ENCODE measurements at places on chromosomes 3 and 15.

DNA sequence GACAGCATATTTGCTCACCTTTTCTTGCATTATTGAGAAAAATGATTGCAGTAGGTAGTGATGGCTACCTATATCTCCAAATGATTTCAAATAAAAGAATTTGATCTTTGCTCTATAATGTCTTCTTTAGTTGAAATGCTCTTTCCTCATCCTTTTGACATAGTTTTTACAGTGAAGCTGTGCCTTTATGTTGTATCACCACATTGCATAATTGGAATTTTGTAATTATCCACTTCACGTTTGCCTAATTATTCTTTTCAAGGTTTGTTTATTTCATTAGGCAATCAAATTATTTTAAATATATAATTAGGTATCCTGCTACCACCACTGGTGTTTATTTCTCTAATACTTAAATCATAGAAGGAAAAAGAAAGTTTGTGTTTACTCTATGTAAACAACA, 21.3 kb upstream of the P2RY13 start:
- DNase-seq: no peak

GRCh38 chr15:95326431-95327182, 1003.9 kb upstream of the NR2F2 start:
- no peak for DNase-seq

DNA sequence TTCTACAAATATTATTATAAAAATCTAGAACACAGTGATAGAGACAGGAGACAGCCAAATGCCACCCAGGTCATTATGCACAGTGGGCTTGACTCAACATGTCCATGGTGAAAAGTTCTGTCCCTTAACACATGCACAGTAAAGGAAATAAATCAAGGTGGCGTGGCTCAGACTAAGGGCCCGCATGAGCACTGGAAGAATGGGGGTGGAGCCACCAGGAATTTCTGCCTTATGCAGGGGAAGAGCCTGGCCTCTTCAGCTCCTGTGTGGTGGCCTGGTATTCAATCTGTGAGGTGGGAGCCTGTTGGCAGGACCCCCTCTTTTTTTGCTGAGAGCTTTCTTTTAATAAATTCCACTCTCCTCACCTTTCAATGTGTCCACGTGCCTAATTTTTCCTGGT, 17.2 kb upstream of the SPG21 start:
- DNase-seq: no peak

GRCh38 chr3:71694358-71694999, 30.7 kb downstream of the EIF4E3 start:
- DNase-seq: no peak

- no peak for DNase-seq
Observed at GRCh38 chr15:77852241-77853007, 219.7 kb upstream of the LINGO1 start.

DNA sequence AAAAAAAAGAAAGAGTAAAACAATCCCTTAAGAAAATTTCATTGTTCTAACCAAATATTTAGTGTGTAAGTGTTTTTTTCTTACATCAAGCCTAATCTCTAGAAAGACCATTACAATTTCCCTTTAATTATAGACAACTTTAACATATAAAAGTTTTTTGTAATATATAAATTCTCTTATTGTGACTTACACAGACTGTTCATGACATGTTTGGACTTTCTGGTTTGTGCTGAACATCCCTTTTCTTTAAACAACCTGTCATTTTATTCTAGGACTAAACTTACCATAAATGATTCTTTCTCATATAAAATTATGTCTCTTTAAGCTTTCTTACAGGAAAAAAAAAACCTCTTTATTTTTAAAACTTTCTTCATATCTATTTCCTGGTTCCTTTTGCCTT, 13.0 kb upstream of the BTLA start:
- no peak for DNase-seq

DNA sequence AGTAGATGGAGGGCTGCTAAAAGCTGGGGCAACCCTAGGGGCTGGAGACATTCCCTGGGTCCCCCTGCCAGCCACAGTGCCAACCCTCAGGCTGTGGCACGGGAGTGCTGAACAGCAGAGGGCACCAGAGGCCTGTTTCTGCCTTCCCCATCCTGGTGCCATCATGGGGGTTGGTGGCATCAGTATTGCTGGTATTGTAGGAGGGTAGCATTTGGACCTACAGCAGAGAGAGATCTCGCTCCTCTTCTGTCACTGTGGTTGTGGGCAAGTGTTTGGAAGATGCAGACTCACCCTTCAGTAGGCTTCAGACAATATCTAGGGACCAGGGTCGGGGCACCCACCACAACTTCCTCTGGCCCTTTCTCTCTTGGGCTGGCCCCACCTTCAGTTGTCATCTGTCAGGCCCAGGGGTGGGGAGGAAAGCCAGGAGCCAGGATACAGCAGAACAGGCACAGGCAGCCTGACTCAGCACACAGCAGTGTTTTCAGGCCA, 123.5 kb downstream of the RPLP1 start:
- DNase-seq: peak; percentile 51

DNA sequence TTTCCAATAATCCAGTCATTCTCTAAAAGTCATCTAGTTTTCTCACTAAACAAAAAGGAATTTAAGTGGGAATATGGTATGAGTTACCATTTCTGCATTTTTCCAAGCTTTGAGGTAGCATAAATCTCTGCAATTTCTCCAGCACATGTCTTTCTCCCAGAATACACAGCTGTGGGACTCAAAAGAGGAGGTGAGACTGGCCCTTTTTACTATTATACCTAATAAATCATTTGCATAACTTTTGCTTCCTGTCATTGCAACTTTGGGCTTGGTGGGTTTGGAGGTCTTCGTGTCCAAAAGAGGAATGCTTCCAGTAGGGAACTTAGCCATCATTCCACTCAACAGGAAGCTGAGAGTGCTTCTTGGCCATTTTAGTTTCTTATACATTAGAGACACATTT, 94.8 kb downstream of the FMN1 start:
- no peak for DNase-seq

- DNase-seq: no peak
Observed at GRCh38 chr3:128098234-128098633, 25.4 kb downstream of the RUVBL1 start.

- no peak for DNase-seq
Observed at GRCh38 chr15:87703327-87704111, 553.0 kb downstream of the NTRK3 start.

- no peak for DNase-seq
Observed at GRCh38 chr3:31937225-31937624, 43.8 kb downstream of the OSBPL10 start.

GRCh38 chr3:42276141-42277132, 10.5 kb upstream of the CCK start:
- no peak for DNase-seq

- no peak for DNase-seq
Observed at GRCh38 chr3:128416578-128417211, 50.0 kb downstream of the DNAJB8 start.

DNA sequence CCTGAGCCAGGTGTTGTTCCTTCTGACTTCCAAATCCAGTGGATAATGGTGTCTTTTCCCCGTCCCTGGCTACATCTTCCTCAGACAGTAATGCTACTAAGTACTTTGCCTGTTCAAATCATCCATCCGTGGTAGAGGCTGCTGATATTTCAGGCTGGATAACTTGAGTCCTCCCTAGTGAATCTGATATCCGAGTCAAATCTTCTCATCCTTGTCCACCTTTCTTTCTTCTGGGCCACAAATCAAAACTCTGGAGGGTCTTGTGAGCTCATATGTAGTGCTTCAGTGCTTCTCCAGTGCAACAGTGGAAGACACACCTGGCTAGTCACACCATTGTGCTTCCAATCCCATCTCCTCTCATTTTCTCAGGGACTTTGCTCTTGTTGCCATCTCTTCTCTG, 11.2 kb downstream of the SH3GL3 start:
- no peak for DNase-seq

GRCh38 chr3:192364316-192364715, 363.0 kb downstream of the FGF12 start:
- no peak for DNase-seq

DNA sequence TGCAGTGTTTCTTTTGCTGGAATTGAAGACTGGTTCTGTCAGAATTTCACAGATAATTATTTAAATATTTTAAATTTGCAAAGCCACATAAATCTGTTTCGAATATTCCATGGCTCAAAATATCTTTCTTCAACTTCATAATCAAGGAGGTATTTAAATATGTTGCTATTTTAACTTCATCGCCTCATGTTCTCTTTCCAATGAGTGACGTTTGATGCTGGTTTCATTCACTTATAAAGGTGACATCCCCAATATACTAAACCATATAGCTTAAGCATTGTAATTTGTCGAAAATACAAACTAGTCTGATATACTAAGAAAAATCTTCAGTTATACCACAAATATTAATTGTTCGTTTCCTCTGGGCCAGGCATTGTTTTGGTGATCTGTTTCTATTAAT, 22.5 kb downstream of the MBNL1 start:
- no peak for DNase-seq

DNA sequence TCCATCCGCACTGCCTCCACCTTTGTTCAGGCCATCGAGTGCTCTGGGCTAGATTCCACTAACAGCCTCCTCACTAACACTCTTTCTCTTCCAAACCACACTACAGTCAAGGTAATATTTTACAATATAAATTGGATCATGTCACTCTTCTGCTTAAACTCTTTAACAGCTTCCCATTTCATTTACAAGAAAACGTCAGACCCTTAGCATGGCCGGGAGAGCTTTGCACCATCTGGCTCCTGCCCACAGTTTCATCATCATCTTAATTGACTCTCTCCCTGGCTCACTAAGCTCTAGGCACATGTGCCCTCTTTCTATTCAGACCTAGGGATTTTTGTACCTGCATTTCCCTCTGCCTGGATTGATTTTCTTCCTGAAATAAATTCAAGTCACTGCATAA, 354.7 kb downstream of the FGF12 start:
- DNase-seq: no peak

GRCh38 chr3:46972396-46972795, 4.1 kb downstream of the CCDC12 start:
- DNase-seq: no peak

DNA sequence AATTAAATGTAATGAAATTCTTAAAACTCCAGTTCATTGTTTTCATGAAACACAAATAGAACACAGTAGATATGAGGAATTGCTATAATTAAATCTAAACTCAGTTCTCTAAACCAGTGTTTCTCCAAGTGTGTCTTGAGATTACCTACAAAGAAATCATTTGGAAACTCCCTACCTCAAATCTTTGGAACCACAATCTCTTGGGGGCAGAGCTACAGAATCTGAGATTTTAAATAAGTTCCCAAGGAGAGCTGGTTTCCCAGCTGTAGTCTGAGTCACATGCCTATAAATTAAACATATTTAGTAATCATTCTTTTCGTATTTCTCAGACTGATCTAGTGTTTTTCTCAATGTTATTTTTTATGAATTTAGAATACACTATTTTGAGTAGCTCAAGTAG, 17.0 kb upstream of the ACTC1 start:
- DNase-seq: no peak

- DNase-seq: no peak
Observed at GRCh38 chr3:185605566-185605965, 19.5 kb downstream of the SENP2 start.

GRCh38 chr15:49309889-49310288, 113.2 kb upstream of the FGF7 start:
- DNase-seq: no peak

GRCh38 chr3:117510396-117510795, 800.8 kb downstream of the TUSC7 start:
- no peak for DNase-seq

DNA sequence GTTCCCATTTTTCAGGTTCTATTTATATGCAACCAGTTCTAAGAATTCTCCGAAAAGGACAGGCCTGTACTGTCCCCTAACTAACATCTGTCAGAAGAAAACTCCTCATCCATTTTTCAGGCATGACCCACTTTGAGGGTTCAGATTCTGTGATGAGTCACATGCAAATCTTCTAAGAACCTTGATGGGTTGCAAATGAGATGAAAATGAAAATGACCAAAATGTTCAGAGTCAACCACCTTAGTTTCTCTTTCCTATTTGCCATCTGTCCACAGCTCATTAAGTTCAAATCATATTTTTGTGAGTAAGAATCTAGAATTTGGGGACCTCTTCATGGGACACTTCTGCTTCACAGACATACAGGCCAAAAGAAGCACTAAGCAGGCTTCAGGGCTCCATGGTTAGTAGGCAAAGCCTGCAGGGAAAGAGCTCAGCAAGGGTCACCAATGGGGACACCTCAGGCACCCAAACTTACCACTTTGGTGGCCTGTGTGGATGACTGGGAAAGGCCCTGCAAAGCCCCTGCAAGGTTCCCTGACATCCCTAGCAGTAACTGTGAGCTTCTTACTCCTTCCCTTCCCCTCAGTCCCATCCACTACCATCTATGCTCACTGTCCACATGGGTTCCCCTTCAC, 122.0 kb downstream of the WDR76 start:
- no peak for DNase-seq

DNA sequence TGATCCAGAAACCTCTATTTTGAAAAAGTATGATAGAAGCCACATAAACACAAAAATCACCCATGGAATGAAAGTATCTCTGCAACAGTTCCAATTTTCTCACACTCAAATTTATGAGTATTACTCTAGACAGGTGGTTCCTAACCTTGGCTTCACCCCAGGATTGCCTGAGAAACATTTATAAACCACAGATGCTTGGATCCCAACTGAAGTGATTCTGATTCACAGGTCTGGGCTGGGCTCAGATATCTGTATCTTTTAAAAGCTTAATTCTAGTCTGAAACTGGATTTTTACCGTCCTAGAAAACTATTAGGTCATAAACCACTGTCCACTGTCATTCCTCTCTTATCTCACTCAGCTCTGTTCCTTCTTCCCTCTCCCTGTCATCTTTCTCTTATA, 7.4 kb upstream of the SST start:
- DNase-seq: no peak

- DNase-seq: no peak
Observed at GRCh38 chr3:25775936-25776335, 7.3 kb downstream of the NGLY1 start.

- no peak for DNase-seq
Observed at GRCh38 chr3:41853540-41854196, 108.2 kb downstream of the ULK4 start.

DNA sequence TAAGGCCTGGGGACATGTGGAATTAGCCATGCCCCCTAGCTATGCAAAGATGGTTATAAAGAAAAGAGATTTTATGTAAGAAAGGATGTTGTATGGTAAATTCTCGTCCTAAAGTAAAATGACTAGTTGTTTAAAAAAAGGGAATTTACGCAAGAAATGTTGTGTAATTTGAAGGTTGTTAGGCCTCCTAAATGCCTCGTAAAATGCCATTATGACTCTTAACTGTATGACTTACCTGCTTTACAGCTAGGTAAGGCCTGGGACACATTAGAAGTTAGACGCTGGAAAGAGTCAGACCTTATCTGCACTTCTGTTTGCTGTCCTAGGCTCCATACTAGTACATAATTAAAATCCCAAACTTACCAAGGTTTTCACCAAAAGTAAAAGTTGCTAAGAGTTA, 17.5 kb upstream of the HHATL start:
- no peak for DNase-seq

- no peak for DNase-seq
Observed at GRCh38 chr15:42118650-42119445, 24.5 kb upstream of the PLA2G4D start.

DNA sequence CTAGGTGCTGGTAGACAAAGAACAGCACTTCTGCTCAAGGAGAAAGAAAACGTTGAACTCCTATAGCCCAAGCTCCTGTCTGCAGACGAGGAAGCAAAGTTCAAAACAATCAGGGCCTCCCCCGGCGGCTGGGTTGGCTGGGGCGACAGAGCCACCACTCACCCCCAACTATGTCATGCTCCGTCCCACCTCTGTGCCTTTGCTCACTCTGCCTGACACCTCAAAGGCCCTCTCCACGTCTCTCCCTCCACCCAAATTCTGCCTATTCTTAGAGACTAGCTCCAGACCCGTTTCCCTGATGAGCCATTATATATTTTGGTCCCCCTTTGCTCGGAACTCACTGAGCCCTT, 304.3 kb downstream of the TLE3 start:
- DNase-seq: no peak
